Bronchial epithelial cell (primary cell): ENCODE measurements at places on chromosomes 2 and 18. TPM values are rescaled to one million over a fixed set of nuclear protein-coding genes. Genes with fewer than 3 reads are reported as not detected.

Gene DSC3
- total RNA-seq, result 193 and 198 TPM in 2 replicates

Gene SPP2
- not detected in 2 replicates for total RNA-seq

Gene SLC35G4
- not detected in 2 replicates for total RNA-seq

Gene CCDC88A
- 15.7 and 20.3 TPM in 2 replicates for total RNA-seq

Gene FIGN
- total RNA-seq, result 0.79 and 1.4 TPM in 2 replicates

Gene ONECUT2
- under 0.01 TPM in 2 replicates for total RNA-seq

Gene NR4A2
- total RNA-seq, result under 0.01 and 0.26 TPM in 2 replicates

Gene TFCP2L1
- total RNA-seq, result 5.5 and 10.6 TPM in 2 replicates

Gene DNAJC5G
- total RNA-seq, result not detected in 2 replicates

Gene ST8SIA5
- total RNA-seq, result 0.13 TPM in 1 of 2 replicates, not detected in the other

Gene RIOK3
- 144 TPM in 2 replicates for total RNA-seq

Gene TUBB8B
- total RNA-seq, result not detected in 2 replicates

- no peak for DNase-seq
Observed at GRCh38 chr2:212465456-212465855, 73.1 kb downstream of the ERBB4 start.

GRCh38 chr18:9951022-9951859, 37.4 kb downstream of the VAPA start:
- peak; percentile 72 for DNase-seq

DNA sequence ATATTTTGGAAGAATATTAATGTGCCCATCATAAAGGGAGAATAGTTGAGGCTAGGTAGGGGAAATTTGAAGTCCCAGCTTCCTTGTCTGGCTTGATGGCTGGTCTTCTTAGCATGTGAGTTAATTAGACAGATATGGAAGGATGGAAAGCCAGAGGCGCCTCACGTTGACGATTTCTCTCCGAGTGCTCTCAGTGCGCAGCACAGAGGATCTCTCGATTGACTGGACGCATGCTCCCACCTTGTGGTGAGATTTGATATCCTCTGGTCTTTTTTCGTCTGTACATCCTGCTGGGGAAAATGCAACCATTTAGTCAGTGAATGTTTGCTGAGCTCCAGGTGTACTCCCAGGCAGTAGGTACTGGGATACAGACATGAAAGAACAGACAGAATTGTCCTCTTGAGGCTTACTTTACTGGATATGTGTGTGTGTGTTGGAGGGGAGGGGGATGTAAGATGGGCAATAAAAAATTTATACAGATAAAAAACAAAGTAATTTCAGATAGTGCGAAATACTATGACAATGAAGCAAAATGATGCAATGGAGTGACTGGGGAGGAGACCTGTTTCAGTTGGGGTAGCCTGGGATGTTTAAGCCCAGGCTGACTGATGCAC, 66.9 kb upstream of the ZNG1B start:
- peak; percentile 71 for DNase-seq

DNA sequence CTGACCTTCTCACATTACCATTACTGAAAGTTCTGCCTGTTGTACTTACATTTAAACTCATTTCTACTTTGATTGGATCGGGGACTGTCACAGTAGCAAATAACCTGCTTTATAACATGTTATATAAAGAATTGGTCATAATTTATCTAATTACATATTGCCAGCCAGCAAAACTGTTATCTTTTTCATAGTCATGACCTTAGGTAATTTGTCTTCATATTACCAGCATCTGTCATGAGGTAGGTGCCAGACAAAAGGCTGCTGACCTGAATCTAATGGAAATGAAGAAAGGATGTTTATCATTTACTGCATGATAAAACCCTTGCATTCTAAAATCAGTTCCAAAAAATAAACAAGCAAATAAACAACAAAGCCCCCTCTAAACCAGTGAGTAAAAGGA, 89.4 kb upstream of the LRP1B start:
- DNase-seq, result no peak

DNA sequence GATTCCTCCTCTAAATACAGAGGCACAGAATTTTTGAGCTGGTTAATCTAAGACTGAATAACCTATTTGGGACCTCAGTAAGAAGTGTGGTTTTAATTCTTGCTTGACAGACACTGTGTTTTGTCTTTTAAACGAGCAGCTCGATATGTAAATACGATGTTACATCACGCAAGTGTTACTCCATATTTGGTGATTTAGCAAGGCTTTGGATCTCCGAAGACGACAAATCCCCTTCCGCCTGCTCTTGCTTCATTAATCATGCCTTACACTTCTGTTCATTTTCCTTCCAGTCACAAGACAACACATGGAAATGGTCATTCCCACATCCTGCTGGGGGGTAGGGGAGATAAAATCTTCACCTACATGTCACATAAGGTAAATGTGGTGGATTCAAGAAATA, 9.4 kb downstream of the BCL11A start:
- peak; percentile 85 for DNase-seq

- peak; percentile 43 for DNase-seq
Observed at GRCh38 chr2:177799531-177799930, 273.0 kb downstream of the PDE11A start.

DNA sequence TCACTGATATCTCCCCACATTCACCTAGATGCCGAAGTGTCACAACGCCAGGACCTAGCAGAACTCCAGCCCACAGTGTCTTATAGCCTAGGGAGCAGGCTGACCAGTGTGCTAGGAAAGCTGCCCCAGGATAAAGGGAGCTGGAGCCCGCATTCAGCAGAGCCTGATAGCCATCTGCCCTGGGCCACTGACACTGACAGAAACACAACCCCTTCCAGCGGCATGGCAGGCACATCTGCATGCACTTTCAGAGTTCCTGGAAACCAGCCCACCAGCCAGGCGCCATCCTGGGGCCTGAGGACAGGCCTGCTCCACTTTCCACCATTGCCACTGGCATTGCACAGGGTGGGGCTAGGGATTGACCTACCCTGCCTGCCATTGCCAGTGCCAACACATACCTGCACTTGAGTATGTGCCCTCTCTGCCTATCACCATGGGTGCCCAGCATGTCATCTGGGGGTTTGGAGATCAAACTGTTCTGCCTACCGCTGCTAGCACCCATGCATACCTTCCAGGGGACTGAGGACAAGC, 290.1 kb upstream of the KLHL14 start:
- no peak for DNase-seq

DNA sequence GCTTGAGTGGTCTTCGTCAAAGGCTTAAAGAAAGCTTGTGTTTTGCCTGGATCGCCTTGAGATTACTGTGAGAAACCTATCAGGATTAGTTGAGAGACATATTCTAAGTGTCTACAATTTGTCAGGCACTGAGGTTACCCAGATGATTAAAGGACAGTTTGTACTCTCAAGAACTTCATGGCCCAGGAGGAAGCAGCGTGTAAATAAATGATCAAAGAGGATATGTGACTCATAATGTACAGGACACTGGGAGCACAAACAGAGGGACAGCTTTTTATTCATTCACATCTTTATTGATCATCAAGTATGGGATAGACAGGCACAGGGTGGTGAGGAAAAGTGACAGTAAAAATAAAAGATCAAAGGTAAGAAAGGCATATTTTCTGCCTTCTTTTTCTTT, 152.6 kb upstream of the FSHR start:
- DNase-seq, result peak; percentile 23

- DNase-seq, result no peak
Observed at GRCh38 chr18:13627639-13628038, 98.7 kb downstream of the FAM210A start.

DNA sequence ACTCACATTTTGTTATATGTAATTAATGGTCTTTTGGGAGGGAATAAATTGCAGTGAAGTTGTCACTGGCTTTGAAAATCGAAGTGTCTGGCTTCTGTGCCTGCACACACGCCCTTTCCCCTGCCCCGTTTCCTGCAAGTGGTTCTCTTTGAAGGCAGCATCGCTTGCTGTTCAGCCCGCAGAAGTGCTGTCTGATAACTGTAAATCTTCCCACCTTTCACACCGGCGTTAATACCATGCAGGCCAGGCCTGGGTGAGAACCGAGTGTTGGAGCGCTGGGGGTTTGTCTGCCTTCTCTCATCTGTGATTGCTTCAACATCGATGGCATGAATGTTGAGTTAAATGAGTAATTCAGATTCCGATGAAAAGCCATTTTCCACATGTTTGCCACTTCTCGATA, 37.9 kb upstream of the RPL31 start:
- DNase-seq, result no peak

DNA sequence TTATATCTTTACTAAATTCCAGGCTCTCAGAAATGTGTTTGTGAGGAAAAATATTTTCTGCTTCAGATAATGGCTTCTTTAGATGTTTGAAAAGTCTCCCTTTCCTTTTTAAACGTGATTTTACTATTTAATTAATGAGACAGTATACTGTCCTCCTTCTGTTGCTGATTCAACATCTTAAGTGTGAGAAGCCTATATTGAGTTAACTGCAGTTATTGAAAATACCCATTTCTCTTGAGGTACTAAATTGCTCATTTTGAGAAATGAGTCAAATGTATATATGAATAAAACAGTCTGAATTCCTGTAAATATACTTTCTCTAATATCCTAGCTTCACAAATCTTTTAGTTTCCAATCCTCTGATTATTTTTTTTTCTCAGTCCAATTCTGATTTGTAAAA, 470.2 kb downstream of the PTPRM start:
- no peak for DNase-seq

GRCh38 chr2:85954590-85955458, 66.0 kb upstream of the ST3GAL5 start:
- DNase-seq, result peak; percentile 95

GRCh38 chr18:79926715-79927606, 24.5 kb downstream of the SLC66A2 start:
- no peak for DNase-seq

DNA sequence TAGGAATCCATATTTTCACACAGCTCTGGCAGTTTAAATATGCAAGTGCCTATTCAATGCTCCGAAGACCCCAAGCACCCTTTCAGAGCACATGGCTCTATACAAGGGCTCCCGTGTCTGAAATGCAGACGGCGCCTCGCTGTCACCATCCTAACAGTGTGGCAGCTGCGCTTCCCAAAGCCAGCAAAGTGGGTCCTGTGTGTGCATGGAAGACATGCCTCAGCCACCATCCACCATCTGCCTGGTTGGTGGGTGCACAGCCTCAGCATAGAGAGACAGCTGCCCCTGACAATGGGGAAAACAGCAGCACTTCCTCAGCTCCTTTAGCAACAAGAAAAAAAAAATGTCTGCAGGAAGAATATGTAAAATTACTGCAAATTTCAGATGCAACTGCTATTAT, 218.1 kb downstream of the SP3 start:
- DNase-seq, result no peak

- DNase-seq, result peak; percentile 97
Observed at GRCh38 chr2:187390891-187391290, 57.2 kb downstream of the CALCRL start.
